ENCODE measurements at places on chromosomes 5 and 9.

- DNase-seq: no peak
Observed at GRCh38 chr9:128894764-128895163, 12.8 kb downstream of the LRRC8A start.

DNA sequence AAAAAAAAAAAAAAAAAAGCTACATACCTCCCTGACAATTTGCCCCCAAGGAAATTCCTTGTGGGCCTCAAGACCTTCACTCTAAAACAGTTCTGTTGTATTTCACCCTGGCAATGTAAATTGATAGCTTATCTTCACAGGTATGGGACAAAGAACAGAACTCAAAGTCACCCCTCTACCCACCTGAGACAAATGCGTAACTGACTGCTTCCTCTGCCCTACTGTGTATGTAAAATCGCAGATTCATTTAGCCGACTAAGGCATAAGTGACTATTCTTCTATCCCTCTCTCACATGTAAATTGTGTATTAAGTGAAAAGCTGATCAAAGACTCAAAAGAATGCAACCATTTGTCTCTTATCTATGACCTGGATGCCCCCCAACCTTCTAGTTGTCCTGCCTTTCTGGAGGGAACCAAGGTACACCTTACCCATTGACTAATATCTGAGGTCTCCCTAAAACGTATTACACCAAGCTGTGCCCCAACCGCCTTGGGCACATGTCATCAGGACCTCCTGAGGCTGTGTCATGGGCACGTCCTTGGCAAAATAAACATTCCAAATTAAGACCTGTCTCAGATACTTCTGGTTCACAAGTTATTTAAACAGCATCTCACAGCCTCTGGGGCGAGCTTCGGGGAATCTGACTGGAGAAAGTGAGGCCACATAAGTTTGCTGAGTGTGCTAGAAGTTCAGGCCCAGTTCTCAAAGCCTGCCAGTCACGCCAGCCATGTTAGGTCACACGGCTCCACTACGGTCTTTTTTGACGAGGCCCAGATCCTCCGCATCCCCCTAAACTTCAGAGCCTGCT is 954 bp downstream of the TBCA start:
- DNase-seq: no peak

DNA sequence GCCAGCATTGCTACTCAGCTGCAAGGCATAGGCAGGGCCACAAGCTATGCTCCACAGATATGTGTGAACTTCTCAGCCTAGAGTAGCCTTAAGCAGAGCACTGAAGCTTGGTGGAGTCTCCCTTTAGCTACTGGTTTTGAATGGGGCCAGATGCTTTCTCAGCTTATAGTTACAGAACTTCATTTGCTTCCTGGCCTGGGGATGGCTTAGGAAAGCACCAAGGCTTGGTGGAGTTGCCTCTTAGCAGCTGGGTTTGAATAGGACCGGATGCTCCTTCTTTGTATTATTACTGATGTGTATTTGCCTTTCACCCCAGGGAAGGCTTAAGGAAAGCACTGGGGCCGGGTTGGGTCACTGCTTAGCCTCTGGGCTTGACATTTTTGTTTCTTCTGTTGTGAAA is 497.8 kb upstream of the SEMA6A start:
- no peak for DNase-seq

DNA sequence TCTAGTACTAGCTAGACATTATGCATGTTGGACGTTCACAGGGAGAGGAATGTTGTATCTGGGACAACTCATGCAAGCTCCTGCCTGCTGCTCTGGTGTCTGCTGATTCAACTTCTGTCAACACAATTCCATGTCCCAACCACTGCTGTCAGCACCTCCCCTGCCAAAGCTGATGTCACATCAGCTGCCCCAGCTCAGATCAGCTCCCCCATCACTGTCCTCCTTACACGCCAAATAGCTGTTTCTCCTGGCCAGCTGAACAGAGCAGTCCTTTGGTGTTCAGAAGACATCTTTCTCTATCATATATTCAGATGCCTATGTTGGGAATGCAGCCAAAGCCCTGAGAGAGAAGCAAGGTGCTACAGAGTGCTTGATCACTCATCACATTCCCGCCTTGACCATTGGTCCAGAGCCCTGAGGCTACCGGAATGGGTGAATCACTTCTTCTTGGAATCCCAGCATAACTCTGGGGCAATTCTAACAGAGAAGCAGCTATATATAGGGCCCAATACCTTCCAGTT is 223.3 kb downstream of the SEC61B start:
- DNase-seq: no peak

DNA sequence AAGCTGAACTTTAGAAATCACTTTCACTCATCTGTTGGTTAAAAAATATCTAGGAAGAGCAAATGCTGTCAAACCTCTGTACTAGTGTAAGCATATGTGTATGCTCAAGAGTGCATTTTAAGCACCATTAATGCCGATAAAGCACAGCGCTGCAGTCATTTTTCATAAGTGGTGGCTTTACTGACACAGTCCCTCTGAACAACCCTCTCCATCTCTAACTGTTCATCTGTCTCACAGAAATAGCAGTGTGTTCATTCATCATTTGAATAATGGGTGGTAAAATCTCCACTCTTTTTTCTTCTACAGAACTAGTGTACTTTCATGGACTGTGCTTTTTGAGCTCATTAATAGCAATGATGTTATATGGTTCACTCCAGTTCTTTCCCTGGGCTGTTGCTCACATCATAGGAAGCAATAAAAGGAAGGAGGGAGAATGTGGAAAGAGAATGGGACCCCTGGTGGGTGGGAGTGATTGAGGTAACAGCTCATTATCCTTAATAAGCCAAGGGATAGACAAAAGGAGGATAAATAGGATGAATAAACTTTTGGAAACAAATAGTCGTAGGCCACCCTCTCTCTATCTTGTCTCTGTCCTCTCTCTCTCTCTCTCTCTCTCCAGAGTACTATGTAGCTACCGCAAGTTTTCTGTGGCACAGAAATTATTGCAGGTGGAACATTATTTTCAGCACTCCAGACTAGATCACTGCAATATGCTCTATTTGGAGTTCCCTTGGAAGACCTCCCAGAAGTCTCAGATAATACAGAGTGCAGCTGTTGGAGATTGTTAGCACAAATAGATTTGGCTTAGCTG is 117.9 kb upstream of the PRDM9 start:
- DNase-seq: no peak

GRCh38 chr5:129173771-129174170 is 79.2 kb downstream of the ISOC1 start:
- DNase-seq: no peak

GRCh38 chr5:17713301-17713700 is 79.0 kb downstream of the TAF11L14 start:
- DNase-seq: no peak

GRCh38 chr5:99814321-99815063 is 720.7 kb upstream of the FAM174A start:
- DNase-seq: no peak

DNA sequence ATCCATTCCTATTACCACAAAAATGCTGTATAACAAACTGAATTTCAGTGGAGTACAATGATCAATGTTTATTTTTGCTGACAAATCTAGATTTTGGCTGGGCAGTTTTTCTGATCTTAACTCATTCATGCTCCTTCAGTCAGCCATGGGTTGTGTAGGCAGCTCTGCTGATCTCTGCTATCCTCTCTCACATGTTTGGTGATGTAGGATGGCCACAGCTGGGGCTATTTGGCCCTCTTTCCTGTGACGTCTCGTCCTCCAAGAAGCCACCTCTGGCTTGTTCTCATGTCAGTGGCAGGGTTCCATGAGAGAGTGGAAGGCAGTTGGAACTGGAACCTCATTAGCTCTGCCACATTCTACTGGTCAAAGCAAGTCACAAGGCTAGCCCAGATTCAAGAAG is 8.9 kb downstream of the NLN start:
- DNase-seq: no peak

GRCh38 chr9:125568621-125569020 is 138.4 kb downstream of the MAPKAP1 start:
- no peak for DNase-seq

DNA sequence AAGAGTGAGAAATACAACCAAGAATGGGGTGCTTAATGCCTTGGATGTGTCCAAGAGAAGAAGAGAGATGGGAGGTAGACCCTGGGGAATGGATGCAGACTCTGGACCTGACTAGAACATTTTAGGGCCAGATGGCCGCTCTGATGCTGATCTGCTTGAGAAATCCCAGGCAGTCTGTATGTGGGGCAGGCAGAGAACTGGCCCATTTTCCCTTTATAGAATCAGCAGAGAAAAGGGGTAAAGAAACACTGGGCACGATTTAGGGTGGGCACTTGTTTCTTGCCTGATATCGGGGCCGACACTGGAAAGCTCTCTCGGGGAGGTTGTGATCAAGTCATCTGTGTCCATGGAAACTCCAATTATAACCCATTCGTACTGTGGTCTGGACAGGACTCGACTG is 118.5 kb upstream of the FSTL4 start:
- no peak for DNase-seq

GRCh38 chr5:177312649-177313181 is 1.0 kb upstream of the MXD3 start:
- no peak for DNase-seq

DNA sequence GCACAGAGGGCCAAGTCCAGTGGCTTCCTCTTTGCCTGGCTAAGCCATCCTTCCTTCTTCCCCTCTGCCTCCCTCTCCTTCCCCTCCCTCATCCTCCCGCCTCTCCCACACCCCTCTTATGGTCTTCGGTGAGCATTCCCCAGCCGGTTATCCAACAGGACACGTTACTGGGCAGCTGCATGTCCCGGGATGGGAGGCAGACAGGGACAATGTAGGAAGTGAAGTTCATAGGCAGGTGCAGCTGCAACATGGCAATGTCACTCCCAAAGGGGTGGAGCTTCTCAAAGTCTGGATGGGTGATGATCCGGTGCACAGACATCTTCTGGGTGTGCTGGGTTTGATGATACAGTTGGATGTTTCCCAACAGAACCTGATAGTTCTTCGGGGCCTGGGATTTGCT is 71.4 kb upstream of the SPTLC1 start:
- no peak for DNase-seq

DNA sequence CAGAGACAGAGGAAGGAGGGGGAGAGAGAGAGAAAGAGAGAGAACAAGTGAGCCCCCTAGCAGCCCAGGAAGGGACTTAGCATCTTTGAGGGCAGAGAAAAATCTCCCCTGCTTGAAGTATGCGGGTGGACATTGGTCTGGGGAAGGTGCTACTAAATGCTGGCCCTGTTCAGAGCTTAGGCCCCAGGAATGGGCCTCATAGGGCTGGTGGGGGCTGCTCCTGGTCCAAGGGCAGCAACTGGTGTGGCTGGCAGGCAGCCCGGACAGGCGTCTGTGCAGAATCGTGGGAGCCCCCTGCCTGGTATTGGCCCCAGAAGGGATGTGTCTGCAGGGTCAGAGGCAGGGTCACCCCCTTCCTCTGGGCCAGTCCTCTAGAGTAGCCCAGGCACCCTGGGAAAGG is 47.8 kb upstream of the SUSD3 start:
- no peak for DNase-seq

DNA sequence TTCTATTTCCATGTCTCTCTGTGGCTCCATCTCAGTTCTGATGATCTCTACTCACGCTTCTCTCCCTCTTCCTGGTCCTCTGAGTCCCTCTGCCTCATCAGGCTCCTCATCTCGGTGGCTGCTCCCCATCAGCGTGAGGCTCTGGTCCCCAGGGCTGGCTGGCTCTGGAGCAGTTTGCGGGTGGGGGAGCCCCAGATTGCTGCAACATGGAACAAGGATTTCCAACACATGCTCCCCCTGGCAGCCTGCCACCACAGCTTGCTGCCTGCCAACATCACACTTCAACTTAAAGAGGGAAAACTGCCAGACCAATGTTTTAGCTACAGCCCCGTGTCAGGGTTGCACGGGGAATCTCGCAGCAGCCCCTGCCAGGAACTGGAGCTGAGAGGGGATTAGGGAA is 77.2 kb upstream of the NEK6 start:
- no peak for DNase-seq

DNA sequence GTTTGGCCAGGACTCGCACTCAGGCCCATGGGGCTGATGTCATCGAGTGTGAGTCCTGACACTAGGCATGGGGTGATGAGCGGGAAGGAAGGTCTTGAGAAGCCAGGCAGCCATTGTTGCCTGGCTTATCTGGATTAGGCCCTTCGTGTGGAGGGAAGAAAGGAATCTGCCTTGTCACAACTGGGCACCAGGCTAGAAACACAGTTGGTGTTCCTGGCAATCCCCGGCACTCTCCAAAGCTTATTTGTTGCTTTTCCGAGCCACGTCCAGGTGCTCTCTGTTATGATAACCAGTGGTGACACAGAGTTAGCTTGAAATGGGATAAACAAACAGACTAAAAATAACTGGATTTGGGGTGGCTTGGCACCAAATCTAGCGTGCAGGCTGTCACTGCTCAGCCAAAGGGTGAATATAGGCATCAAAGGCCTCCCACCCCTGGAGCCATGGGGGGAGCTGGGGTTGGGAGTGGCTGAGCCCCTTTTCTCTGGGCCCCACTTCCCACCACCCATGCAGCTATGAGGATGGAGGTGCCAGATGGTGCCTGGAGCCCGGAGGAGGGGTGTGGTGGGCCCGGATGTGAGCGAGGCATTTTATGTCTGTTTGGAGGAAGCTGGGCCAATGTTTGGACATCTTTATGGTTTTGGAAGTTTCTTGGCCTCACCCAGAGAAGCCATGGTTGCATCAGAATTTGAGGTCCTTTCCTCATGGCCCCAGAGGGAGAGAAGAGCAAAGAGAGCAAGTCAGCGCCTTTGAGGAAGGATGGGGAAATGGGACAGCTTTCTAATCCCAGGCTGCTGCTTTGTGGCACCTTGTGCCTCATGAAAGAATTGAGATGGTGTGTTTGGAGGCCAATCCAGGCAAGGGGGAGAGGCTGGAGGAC is 98.0 kb upstream of the PITX1 start:
- no peak for DNase-seq

DNA sequence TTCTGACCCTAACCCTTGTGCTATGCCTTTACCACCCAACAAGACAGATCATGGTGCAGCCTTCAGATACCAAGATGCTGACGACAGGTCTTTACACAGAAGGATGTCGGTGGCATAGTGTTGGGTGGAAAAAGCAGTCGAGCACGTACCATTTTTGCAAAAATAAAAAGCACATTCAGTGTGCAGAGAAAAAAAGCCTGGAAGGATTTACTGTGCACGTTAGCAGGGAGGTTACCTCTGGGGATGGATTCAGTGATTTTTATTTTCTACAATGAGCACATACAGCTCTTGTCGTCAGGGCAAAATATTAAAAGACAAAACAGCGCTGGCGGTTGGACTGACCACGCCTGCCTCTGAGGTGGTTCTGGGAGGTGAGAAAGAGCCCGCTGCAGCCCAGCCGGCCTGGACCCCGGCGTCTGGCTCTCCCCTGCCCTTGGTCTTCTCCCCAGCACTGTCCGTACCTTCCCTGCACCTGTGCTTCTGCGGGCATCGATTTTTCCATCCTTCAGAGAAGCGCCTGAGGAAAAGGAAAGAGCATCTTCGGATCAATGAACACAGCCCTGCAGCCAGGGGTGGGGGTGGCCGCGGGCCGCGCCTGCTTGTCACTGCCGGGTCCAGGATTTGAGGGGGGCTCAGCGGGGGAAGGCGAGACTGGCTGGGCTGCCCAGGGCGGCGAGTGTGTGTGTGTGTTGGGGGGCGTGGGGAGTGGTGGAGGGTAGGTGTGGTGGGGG is 200.0 kb upstream of the IER5L start:
- DNase-seq: no peak

DNA sequence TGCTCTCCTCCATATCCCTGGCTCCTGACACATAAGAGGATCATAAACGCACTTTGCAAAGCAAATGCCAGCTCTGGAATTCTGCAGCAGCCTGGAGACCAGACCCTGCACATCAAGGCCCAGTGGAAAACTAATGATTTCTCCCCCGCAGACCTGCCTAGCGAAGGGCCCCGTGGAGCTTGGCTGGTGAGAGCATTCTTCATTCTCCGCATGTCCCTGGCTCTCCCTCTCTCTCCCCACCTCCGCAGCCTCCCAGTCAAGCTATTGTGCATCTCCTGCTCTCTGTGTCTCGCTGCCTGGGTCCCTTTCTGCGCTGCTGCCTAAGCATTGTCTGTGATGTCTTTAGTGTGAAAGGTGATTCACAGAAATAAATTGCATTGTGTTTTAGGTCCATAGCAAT is 46.7 kb downstream of the GRIA1 start:
- DNase-seq: no peak

Measured in stimulated activated CD8-positive, alpha-beta memory T cell treated with anti-CD3 and anti-CD28 coated beads, Interleukin-4, amount 100 ng/mL, for 1 hour (primary cell).